ENCODE measurements at places on chromosomes 13 and 19.

- no peak for DNase-seq
These were observed 259.7 kb downstream of the FGF9 start for GRCh38 chr13:21930536-21930935.

DNA sequence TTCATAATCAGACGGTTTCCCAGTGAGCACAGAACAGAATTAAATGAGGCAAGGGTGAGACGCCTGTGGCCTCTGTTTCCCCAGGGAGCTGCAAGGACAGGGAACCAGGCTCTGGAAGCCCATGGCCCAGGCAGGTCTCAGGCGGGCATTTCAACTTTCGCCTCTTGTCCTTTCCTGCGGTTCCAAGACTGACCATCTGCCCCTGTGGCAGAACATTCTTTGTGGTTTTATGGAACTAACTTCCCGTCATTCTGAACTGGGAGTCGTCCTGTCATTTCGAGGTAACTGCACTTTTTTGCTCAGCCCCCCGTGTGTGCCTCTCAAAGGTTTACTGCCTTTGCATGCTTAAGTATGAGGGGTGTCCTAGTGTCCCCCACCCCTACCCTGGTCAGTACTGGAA is 70.9 kb downstream of the KL start:
- no peak for DNase-seq

- no peak for DNase-seq
These were observed 23.5 kb downstream of the FAM187B start for GRCh38 chr19:35204799-35205732.

DNA sequence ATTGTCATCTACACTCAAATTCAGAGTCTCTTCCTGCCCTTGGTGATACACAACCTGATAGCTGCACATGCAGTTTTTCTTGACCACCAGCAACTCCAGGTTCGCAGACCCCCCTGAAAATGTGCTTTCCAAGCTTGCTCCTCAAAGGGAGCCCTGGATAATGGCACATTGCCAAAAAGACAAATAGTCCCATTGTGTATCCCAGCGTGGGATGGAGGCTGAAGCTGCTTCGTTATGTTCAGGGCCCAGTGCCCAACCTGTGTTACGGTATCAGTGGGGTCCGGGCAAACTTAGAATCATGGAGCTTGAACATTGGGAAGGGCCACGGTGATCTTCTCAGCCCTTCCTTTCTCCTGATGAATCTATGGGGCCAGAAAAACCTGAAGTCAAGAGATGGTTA is 173.0 kb downstream of the TEX29 start:
- no peak for DNase-seq

DNA sequence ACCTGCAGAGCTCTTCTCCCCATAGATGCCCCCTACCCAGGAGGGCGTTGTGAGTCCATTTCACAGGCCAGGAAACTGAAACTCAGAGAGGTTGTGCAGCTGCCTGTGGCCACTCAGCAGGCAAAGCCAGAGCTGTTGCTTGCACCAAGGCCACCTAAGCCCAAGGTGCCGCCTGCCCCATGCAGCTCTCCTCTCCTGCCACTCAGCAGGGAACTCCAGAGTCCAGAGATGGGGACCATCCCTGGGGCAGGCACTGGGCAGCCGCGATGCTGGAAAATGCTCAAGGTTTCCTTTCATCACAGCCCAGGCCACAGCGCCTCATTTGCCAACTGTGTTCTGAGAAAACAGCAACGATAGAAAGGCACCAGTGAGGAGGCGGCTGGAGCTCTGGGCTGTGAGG is 41.0 kb upstream of the PEPD start:
- no peak for DNase-seq

- no peak for DNase-seq
These were observed 2.2 kb downstream of the NAXD start for GRCh38 chr13:110617321-110618072.

DNA sequence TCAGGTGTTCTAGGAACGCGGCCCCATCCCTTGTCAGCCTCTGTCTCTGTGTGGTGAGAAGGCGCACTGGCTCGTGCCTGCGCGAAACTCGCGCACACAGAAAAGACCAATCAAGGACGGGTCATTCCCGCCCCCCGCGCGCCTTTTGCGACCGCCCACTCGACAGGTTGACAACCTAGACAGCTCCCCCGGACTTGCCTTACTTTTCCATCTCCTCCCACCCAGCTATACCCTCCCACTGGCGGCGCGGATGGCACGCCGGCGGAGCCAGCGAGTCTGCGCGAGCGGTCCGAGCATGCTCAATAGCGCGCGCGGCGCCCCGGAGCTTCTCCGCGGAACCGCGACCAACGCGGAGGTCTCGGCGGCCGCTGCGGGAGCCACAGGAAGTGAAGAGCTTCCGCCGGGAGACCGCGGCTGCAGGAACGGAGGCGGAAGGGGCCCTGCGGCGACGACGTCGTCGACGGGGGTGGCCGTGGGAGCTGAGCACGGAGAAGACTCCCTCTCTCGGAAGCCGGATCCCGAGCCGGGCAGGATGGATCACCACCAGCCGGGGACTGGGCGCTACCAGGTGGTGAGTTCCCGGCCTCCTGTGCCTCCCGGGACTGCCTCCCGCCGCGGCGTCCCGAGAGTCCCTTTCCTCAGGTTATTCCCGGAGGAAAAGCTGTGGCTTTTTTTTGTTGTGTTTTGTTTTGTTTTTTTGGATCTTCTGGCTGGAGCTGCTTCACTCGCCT is at the start of gene NDFIP2:
Gene NDFIP2, plus strand, starts transcription at position 202 of the 731 bp plus-strand sequence. Its CDS starts 49 bp downstream, at position 251.
- DNase-seq = peak; percentile 96

GRCh38 chr13:102333320-102334198 is 68.3 kb downstream of the FGF14 start:
- no peak for DNase-seq

GRCh38 chr13:110525328-110526319 is 35.9 kb downstream of the RAB20 start:
- no peak for DNase-seq

DNA sequence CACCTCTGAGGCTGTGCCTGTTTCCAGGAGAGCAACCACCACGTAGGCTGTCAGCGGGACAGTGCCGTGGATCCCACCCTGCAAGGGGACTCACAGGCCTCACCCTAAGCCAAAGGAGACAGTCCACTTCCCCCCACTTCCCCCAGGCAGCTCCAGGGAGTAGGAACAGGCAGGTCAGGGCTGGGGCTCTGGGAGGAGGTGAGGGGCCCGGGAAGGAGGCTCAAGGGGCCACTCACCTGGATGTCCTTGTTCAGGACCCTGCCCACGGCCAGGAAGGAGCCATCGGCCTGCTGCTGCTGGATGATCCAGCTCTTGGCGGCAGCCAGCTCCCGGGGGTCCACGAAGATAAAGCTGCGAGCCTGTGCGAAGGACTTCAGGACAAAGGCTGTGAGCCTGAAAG is 25.6 kb downstream of the F2RL3 start:
- no peak for DNase-seq

Measured in activated T-cell treated with anti-CD3 and anti-CD28 coated beads for 4 hours (primary cell).